Stimulated activated CD8-positive, alpha-beta memory T cell treated with anti-CD3 and anti-CD28 coated beads, Interleukin-4, amount 100 ng/mL, for 1 hour (primary cell): ENCODE measurements at places on chromosomes 6 and 20.
A peak's percentile ranks its signal among the peaks of the same experiment; 100 is the strongest.

GRCh38 chr6:28907394-28907793, 16.4 kb downstream of the TRIM27 start:
- no peak for DNase-seq

- no peak for DNase-seq
Observed at GRCh38 chr6:109523478-109523877, 40.5 kb upstream of the ZBTB24 start.

DNA sequence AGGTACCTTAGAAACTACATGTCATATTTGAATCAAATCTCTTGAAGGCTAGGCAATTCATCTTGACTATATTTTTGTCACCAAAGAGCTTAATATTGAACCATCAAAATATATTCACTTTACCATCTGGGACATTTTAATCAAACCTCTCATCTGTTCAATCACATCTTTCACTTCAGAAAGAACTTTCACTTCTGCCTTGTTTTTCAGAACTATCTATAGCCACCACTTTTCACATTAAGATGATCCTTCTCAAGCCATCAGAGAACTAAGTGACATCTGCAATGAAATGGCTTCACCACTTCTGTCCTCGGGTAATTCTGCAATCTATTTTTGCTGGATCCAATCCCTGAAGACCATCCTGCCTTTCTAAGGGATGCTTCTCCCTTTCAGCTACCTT, 57.8 kb downstream of the OR2B2 start:
- no peak for DNase-seq

DNA sequence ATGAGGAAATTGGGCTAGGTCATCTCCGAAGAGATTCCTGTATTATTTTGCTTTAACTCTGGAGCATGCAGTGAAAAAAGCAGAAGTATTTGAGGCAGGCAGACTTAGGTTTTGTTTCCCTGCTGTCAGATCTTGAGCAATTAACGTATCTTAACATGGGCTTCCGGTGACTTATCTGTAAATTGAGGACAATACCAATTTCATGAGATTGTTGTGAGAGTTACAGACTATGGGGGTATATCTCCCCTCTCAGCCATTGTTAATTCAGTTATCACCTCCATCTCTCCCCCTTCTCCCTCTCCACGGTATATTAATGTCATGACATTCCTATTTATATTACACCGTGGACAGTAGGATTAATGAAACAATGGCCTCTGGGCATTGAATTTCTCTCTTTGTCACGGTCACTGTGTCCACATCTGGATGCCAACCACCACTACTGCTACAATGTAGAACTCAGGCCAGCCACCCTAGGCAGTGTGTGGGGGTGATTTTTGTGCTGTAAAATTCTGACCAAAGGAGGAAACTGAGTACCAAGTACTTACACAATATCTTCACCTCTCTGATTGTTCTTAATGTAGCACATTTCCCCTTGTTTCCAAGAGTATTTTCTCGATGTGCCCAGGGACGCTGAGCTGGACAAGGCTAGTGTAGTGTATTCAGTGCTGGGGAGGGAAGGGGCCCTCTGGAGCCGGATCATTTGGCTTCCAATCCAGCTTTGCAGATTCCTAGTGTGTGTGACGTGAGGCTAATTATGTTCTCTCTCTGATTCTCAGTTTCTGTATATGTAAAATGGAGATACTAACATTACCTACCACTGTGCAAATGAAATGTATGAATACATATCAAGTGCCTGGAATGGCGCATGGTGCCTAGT, 77.2 kb downstream of the GCNT2 start:
- DNase-seq = no peak

- no peak for DNase-seq
Observed at GRCh38 chr6:147621263-147621662, 112.8 kb downstream of the SAMD5 start.

DNA sequence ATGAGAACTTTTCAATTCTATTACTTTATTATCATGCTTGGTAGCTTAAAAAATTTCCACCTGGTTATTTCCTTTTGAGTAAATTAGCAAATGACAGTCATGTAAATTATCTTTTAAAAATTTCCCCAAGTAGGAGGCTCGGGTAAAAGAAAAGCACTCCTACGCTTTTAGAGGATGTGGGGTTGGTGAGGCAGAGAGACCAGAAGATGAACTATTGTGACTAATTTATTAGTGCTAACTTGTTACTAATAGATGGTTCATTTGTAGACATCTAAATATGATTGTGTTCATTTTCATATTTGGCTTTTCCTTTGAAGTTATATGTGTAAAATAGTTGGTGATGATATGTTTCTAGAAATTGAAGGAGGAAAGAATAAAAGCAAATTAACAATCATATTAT, 27.0 kb downstream of the ZNF292 start:
- DNase-seq = no peak

DNA sequence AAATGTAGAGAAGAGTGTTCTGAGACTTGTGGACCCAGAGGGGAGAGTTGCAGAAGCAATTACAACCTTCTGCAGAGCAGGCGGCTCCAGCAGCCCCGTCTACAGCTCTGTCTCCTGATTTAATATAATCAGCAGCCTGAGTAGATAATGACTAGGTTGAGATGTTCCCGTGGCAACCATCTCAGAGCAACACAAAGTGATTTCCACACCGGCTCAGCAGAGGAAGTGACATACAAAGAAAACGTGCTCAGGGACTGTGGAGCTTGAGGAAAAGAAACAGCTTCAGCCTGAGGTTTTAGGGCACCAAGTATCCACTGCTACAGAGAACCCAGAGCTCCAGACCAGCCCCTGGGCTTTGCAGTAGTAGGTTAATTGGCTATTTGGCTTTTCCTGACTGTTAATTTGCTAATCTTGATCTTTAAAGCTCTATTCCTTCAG, 136.4 kb downstream of the MTFR2 start:
- DNase-seq = no peak

GRCh38 chr20:6122111-6122872, 538 bp downstream of the FERMT1 start:
- DNase-seq = no peak

DNA sequence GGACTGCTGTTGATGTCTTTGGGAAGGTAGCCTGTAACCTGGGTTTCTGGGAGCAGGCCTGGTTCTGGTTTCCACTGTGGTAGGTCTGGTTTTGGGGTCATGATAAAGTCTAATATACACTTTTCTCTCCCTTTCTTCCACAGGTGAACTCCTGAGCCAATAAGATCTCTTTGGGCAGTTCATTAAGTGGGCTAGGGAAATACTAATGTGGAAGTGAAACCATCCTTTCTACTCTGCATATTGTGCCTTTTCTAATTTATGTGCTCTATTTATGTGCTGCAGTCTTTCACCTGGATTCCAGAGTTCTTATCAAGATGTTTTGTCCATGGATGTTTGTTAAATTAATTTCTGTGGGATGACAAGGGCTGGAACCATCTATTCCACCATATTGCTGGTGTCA, 165.7 kb upstream of the PTPRK start:
- no peak for DNase-seq

GRCh38 chr6:131367206-131367873, 205.7 kb upstream of the ARG1 start:
- no peak for DNase-seq

- DNase-seq = no peak
Observed at GRCh38 chr6:154996841-154997311, 1.8 kb downstream of the TIAM2 start.

GRCh38 chr6:106918115-106918514, 56.4 kb downstream of the CD24 start:
- no peak for DNase-seq

- no peak for DNase-seq
Observed at GRCh38 chr6:82385546-82385945, 21.9 kb downstream of the TPBG start.

GRCh38 chr6:74318738-74319137, 622.7 kb downstream of the CD109 start:
- no peak for DNase-seq

GRCh38 chr6:135250234-135250633, 69.1 kb downstream of the MYB start:
- no peak for DNase-seq

GRCh38 chr6:75642311-75642710, 40.6 kb downstream of the SENP6 start:
- no peak for DNase-seq

DNA sequence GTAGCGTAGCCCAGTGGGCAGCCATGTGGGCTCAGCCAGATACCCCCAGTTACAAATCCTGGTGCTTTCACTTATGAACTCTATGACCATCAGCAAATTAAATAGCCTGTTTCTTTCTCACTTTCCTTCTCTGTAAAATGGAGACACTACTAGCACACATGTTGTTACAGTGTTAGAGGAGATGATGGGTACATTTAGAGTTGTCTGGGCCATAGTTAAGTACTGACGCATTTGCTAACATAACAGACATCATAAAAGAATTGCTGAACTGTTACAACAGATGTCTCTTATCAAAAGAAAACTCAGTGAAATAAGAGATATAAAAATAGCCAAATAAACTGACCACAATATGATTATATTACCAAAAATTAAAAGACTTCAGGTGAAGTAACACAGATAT, 69.9 kb upstream of the DOK5 start:
- no peak for DNase-seq

- no peak for DNase-seq
Observed at GRCh38 chr6:53152576-53152975, 3.9 kb upstream of the GCM1 start.

GRCh38 chr20:63733117-63733516, 3.3 kb upstream of the LIME1 start:
- no peak for DNase-seq

GRCh38 chr6:89597988-89598387, 40.6 kb downstream of the LYRM2 start:
- DNase-seq = no peak

GRCh38 chr6:44452725-44453124, 65.2 kb downstream of the CDC5L start:
- no peak for DNase-seq

DNA sequence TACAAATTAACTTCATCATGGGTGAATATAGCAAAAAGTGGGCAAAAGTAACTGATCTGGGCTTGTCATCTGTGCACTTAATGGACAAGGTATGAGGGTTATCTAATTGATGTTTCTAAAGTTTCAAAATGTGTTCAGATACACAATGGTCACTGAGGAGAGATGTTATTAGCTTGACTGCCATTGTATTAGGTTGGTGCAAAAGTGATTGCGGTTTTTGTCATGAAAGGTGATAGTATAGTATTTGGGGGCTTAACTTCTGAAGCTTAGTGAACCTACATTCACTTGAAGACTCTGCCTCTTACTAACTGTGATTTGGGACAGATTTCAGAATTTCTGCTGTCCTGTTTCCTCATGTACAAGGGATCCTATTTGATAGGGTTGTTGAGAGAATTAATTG, 159.6 kb downstream of the UST start:
- DNase-seq = no peak

DNA sequence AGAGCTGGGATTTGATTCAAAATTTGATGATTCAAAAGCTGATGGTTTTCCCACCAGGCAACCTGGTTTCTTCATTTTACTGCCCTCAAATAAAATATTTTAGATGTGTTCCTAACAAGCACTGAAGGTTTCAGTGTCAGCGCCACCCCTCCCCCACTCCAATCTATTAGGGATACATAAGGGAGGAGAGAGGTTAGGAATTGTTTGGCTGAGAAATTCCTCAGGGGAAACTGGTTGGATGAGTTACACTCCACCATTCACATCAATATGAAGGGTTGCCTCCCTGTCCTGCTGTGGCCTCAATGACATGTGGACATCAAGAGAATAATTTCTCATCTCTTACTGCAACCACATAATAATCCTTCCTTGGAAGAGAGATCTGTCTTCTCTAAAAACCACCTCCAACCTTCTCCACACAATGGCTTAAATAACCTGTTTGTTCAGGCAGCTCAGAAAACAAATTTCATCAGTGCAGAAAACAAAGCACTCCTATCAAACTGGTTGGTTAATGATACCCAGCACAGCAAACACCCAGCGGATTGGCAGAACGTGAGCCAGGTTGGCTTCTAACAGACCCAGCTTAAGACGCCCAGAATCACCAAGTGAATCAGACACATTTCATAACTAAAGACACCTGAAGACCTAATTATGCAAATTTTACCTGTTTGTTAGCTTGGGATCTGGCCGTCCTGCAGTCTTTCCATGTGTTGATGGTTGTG, 136.0 kb upstream of the SGK1 start:
- DNase-seq = no peak

GRCh38 chr20:35621560-35621946, 5.9 kb downstream of the SPAG4 start:
- no peak for DNase-seq

GRCh38 chr20:40010483-40010882, 678.6 kb downstream of the MAFB start:
- no peak for DNase-seq

GRCh38 chr6:132790450-132790849, 8.0 kb downstream of the SLC18B1 start:
- DNase-seq = no peak

- DNase-seq = no peak
Observed at GRCh38 chr20:62799036-62799435, 2.8 kb downstream of the MRGBP start.

GRCh38 chr6:117267766-117268534, 2.6 kb downstream of the VGLL2 start:
- no peak for DNase-seq

- peak; percentile 13 for DNase-seq
Observed at GRCh38 chr20:62219992-62220665, at the start of gene HRH3. Gene HRH3, minus strand, starts transcription at chr20:62220278. Its CDS starts 308 bp downstream, at chr20:62219970.

GRCh38 chr6:125968493-125968892, 11.9 kb downstream of the HINT3 start:
- no peak for DNase-seq

GRCh38 chr6:53898026-53898795, 103.4 kb downstream of the LRRC1 start:
- no peak for DNase-seq

GRCh38 chr6:155021680-155022079, 26.6 kb downstream of the TIAM2 start:
- no peak for DNase-seq

GRCh38 chr6:112743323-112743722, 396.2 kb downstream of the RFPL4B start:
- DNase-seq = no peak

GRCh38 chr6:116015561-116015960, 45.1 kb downstream of the FRK start:
- no peak for DNase-seq

GRCh38 chr6:156057869-156058268, 602.2 kb upstream of the NOX3 start:
- no peak for DNase-seq

GRCh38 chr6:32462609-32463008, 22.9 kb downstream of the HLA-DRA start:
- DNase-seq = no peak

DNA sequence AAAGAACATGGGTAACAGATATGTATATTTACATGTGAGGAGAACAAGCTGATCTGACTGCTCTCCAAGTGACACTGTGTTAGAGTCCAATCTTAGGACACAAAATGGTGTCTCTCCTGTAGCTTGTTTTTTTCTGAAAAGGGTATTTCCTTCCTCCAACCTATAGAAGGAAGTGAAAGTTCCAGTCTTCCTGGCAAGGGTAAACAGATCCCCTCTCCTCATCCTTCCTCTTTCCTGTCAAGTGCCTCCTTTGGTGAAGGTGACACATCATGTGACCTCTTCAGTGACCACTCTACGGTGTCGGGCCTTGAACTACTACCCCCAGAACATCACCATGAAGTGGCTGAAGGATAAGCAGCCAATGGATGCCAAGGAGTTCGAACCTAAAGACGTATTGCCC, 5.2 kb downstream of the HFE start:
- no peak for DNase-seq

GRCh38 chr20:31581391-31581790, 23.7 kb upstream of the ID1 start:
- no peak for DNase-seq
